ENCODE measurements at places on chromosomes 4 and X. TPM values are rescaled to one million over a fixed set of nuclear protein-coding genes. Genes with fewer than 3 reads are reported as not detected.

DNA sequence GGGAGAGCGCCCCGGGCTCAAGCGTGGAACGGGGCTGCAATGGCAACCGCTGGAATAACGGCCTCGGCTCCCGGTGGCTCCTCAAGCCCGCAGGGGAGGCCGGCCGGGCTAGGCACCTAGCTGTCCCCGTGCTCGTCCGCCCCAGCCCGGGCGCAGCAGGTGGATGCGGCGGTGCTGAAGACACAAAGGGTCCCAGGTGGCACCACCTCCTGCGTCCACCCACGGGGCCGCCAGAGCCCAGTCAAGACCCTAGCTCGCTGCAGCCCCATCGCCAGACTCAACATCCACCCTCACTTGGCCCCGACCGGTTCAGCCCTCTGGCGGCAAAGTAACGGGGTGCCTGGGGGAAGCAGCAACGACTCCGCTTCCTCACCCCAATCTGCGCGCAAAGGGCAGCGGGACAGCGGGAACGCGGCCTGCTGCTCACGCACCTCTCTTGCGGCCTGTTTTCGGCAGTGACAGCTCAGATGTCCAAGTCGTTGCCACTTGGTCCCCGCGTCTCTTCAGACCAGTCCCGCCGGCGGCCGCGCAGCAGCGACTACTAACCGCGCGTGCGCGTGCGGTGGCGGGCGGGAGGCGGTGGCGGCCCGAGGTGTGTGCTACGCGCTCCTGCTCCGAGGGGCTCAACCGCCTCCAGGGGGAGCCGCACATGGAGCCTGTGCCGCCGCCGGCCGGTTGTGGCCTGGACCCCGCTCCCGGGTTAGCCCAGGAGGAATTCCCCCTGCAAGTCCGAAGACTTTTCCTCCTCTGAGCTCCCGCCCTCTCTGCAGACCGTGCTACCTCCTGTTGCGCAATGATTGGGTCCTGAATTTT lies at the start of gene CLGN:
Gene CLGN (minus strand): TSS at position 543 of the 813 bp plus-strand sequence. CDS start 14,570 bp downstream, outside the sequence.
- H3K27me3 ChIP-seq, result no peaks in the 10 kb centered on the region
- H3K36me3 ChIP-seq, result no peaks in the 10 kb centered on the region
- peak; percentile 69 for DNase-seq
- peaks cover 14% of the 10 kb centered on the region for H3K4me1 ChIP-seq
- H3K4me3 ChIP-seq, result peak within 1 kb of the TSS; percentile 67

TTC29 gene
- total RNA-seq, result not detected

BTC gene
- 4.2 TPM for total RNA-seq

GABRQ gene
- total RNA-seq, result not detected

TMEM255A gene
- total RNA-seq, result not detected

- H3K4me3 ChIP-seq, result no peak overlapping the region
- no peak for DNase-seq
- H3K27ac ChIP-seq, result no peak overlapping the region
- H3K4me1 ChIP-seq, result no peaks in the 10 kb centered on the region
Measured at GRCh38 chr4:113998079-113998478, 18.6 kb upstream of the ARSJ start.

MMRN1 gene
- 27.0 TPM for total RNA-seq

DNA sequence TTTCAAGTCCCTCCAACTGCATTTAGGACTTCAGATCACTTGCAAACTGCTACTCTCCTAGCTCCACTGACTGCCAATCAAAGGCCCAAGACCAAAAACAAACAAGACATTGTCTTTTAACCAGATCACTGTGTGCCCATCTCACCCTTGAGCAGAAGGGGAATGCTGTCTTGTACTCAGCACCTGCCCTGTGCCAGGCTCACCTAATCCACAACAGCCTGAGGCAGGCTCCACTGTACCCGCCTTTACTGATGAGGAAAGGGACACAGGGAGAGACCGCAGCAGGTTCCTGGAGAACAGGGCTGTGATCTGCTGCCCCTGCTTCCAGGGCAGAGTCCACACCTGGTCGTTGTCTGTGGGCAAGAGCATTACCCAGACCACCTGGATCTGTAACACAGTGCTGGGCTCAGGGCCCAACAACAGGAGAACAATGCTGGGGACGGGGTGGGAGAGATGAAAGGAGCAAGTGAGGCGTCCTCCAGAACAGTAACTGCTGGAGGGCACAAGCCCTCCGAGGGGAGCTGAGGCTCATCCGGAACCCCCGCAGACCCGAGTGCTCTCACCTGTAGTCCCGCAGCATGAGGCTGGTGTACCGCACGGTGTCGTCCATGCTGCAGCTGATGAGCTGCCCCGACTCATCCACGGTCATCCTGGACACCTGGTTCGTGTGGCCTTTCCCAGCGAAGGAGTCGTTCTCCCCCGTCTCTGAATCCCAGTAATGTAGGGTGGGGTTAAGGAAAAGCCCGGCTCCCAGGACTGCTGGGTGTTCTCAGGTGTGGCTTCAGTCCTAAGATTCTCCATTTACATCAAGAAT lies 33.9 kb downstream of the WDR1 start:
- H3K36me3 ChIP-seq, result no peaks in the 10 kb centered on the region
- no peaks in the 10 kb centered on the region for H3K4me1 ChIP-seq
- no peaks in the 10 kb centered on the region for H3K27me3 ChIP-seq
- no peak for DNase-seq

DNA sequence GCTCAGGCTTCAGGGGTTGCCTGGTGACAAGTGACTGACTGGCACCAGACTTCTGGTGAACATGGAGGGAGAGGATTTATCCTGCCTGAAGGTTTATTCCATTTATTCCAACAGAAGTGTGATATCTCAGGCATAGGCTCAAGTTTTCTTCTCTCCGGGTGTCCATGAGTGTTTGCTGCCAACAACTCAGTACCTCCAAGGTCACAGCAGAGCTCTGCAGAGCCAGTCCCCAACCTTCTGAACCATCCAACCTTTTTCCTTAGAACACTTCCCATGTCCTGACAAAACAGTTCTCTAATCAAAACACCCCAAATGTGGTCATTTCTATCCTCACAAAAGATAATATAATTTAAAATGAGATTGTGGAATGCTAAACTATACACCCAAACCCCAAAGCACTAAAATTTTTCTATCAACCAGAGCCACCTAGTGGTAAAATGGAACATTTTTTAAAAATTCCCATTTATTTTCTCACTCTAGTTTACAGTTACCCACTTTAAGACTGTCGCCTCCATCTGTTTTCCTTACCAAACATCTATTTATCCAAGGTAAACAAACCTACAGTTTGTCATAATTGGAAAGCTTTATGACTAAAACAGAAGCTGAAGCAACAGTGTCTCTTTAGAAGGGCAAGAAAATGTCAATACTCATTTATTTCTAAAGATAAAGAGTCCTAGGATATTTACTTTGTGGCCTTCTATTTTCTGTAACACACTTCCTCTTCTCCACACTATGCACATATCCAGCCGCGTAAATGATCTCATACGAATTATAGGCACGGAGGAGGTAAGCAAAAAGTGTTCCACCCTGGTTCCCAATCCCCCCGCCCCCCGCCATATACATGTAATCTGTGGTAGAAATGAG lies 39.5 kb downstream of the TMEM154 start:
- peaks cover 11% of the 10 kb centered on the region for H3K4me1 ChIP-seq
- H3K27me3 ChIP-seq, result no peaks in the 10 kb centered on the region
- no peak overlapping the region for H3K4me3 ChIP-seq
- no peak overlapping the region for H3K27ac ChIP-seq

TRIML2 gene
- total RNA-seq, result not detected

MAGED2 gene
- total RNA-seq, result 52.6 TPM

DNA sequence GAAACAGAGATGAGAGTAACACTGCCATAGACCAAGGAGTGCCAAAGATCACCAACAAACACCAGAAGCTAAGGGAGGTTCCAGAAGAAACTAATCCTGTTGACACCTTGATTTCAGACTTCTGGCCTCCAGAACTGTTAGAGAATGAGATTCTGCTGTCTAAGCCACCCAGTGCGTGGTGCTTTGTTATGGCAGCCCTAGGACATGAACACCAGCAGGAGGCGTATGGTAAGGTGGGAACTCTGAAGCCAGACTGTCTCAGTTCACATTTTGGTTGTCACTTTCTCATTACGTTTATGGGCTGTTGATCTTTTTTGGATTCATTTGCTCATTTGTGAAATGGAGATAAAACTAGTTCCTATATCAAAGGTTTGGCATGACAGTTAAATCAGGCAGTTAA lies 142.9 kb downstream of the DCHS2 start:
- H3K27ac ChIP-seq, result no peak overlapping the region
- H3K36me3 ChIP-seq, result no peaks in the 10 kb centered on the region
- no peak for DNase-seq

GRCh38 chrX:49844611-49845010 lies 15.5 kb downstream of the PAGE4 start:
- H3K4me3 ChIP-seq, result no peak overlapping the region
- DNase-seq, result no peak
- no peaks in the 10 kb centered on the region for H3K27me3 ChIP-seq
- no peak overlapping the region for H3K27ac ChIP-seq

DNA sequence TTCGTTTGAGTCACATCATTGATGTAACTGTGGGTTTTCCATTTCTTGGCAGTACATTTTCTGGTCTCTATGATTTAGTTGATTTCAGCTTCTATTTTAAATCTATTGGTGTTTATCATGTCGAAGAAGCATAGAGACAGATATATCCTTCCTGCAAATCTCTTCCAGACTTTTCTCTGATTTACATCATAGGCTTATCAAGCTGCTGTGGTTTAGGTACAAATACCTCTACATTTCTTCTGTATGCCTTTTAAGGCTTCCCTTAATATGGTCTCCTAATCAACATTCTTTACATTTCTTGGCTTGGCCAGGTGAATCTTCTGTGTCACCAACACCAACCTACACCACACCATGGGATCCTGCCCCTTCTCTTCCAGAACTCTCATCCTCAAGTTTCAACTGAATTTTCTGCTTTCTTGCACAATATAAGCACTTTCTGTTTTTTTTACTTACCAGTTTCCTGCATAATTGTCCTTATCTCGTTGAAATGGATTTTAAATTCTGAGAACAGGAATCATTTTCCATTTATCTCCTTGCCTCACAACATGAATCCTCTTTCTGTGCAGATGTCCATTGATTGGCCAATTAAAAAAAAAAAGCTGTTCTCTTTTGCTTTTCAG lies 626.9 kb downstream of the ANKRD50 start:
- H3K27ac ChIP-seq, result no peak overlapping the region
- H3K36me3 ChIP-seq, result no peaks in the 10 kb centered on the region
- H3K27me3 ChIP-seq, result no peaks in the 10 kb centered on the region
- H3K4me1 ChIP-seq, result no peaks in the 10 kb centered on the region
- no peak overlapping the region for H3K4me3 ChIP-seq

DNA sequence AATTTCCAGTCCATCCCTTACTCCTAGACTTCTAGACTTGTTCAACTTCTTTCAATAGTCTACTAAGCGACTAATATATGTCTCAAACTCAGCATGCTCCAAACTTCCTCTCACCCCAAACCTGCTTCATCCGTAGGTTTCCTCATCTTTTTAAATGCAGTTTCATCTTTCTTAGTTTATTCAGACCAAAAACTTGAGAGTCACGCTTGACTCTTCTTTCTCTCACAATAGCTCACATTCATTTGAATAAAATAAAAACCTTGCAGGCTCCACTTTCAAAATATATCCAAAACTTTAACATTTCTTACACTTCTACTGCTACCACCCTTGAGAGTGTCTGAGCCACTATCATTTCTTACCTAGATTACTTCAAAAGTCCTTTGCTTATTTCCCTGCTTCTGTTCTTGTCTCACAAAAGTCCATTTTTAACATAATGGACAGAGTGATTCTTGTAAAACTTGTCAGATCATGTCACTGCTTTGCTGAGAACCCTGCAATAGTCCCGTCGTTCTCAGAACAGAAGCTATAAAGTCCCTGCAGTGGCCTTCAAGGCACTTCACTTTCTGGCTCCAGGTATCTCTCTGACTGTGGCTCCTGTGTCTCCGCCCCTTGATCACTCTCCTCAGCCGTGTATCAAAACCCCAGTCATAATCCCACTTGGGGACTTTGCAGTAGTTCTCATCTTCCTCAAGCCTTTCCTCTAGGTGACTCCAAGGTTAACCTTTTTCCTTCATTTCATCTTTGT lies 167.6 kb downstream of the ARHGAP24 start:
- no peaks in the 10 kb centered on the region for H3K36me3 ChIP-seq
- H3K27ac ChIP-seq, result no peak overlapping the region
- no peaks in the 10 kb centered on the region for H3K27me3 ChIP-seq
- no peaks in the 10 kb centered on the region for H3K4me1 ChIP-seq
- DNase-seq, result no peak
- no peak overlapping the region for H3K4me3 ChIP-seq

MAGEA2B gene
- not detected for total RNA-seq

DNA sequence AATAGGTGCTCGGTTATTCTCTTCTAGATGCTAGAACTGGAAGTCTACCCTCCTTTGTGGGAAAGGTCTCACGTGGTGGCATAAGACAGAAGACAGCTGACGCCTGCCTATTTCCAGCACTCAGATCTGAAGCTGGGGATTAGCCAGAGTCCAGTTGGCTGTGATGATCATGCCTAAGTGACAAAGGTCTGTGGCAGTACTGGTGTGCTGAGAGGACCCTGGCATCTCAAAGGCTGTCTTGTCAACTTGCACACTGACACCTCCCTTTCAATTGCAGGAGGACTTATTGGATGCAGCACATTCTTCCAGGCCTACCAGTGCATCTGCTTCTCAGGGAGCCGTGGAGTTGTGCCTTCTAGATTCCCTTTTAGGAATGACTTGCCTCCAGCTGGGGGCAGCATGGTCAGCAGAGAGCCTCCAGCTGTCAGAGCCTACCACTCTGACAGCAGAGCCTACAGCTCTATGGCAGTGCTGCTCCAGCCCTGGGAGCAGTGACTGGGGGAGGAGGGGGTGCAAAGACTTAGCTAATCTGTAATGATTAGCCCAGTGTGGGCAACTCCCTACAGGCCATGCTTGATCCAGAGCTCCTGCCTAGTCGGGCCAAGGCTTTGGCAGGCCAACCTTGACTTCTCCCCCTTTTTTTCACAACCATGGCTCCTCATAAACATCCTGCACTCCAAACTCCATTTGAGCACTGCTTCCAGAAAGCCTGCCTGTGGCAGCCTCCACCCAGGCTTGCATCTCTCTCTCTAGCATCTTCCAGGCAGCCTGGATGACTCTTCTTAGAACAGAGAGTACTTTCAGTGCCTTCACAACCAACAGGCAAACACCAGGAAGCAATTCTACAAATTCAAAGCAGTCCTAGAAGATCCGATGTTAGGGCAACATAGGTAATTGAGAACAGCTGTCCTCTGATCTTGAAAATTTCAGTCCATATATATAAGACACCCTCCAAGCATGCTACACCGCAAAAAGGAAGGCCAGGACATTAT lies 13.8 kb upstream of the FGFBP2 start:
- no peaks in the 10 kb centered on the region for H3K4me1 ChIP-seq
- H3K36me3 ChIP-seq, result no peaks in the 10 kb centered on the region
- no peak for DNase-seq
- H3K4me3 ChIP-seq, result no peak overlapping the region
- H3K27me3 ChIP-seq, result no peaks in the 10 kb centered on the region
- no peak overlapping the region for H3K27ac ChIP-seq

NKX3-2 gene
- 1.3 TPM for total RNA-seq

VCX3A gene
- not detected for total RNA-seq

GRCh38 chr4:81621490-81621889 lies 149.8 kb upstream of the RASGEF1B start:
- H3K4me1 ChIP-seq, result no peaks in the 10 kb centered on the region
- no peaks in the 10 kb centered on the region for H3K36me3 ChIP-seq
- DNase-seq, result no peak
- no peak overlapping the region for H3K27ac ChIP-seq

Data from Peyer's patch (tissue), 4 donors.